ENCODE measurements at places on chromosomes 11 and 22.
A peak's percentile ranks its signal among the peaks of the same experiment; 100 is the strongest.

DNA sequence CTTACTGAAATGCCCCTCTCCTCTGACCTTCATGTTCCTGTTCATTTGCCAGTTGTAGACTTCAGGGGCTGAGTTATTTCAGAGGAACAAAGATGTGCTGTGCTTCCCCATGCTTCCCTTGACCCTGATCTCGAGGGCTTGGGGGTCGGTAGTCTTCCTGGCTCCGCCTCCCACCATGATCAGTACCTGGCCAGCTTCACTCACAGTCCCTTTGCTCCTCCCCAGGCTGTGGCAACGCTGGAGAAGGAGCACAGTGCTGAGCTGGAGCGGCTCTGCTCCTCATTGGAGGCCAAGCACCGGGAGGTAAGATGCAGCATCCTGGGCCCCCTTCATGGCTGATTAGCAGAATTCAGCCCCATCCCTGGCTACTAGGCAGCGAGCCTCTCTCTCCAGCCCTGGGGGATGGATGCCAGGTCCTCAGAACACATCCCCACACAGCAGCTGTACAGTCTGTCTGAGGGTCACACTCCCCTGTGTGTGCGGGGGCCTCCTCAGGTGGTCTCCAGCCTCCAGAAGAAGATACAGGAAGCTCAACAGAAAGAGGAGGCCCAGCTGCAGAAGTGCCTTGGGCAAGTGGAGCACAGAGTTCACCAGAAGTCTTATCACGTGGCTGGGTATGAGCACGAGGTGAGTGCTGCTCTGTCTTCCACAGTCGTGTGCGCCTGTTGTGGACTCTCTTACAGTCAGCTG lies 64.5 kb downstream of the CEP164 start:
- peaks cover 19% of the 10 kb centered on the region for H3K36me3 ChIP-seq
- no peak overlapping the region for H3K4me3 ChIP-seq
- H3K27me3 ChIP-seq, result no peaks in the 10 kb centered on the region
- H3K4me1 ChIP-seq, result no peaks in the 10 kb centered on the region
- H3K27ac ChIP-seq, result no peak overlapping the region

DNA sequence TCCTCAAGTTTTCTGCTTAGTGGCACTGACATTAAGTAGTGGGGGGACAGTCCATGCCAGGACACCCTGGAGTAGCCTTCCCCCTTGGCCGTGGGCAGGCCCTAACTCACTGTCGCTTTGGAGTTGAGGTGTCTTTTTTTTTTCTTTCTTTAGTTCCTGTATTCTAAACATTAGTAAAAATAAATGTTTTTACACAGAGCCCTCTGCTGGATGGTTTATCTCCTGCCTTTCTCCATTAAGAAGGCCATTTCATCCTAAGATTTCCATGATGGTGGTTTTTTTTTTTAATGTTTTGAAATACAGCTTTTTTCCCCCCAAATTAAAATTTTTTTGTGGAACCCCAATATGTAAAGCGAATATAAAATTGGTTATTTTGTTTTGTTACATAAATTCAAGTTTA lies 1.8 kb upstream of the TIGD3 start:
- peaks cover 39% of the 10 kb centered on the region for H3K36me3 ChIP-seq
- peaks cover 17% of the 10 kb centered on the region for H3K4me1 ChIP-seq
- no peak overlapping the region for H3K27ac ChIP-seq
- no peaks in the 10 kb centered on the region for H3K27me3 ChIP-seq
- no peak for DNase-seq
- no peak overlapping the region for H3K4me3 ChIP-seq

GRCh38 chr22:49025791-49026493 lies 801.7 kb downstream of the BRD1 start:
- H3K27ac ChIP-seq, result no peak overlapping the region
- no peaks in the 10 kb centered on the region for H3K36me3 ChIP-seq
- H3K27me3 ChIP-seq, result peaks cover 2% of the 10 kb centered on the region
- H3K4me3 ChIP-seq, result no peak overlapping the region

DNA sequence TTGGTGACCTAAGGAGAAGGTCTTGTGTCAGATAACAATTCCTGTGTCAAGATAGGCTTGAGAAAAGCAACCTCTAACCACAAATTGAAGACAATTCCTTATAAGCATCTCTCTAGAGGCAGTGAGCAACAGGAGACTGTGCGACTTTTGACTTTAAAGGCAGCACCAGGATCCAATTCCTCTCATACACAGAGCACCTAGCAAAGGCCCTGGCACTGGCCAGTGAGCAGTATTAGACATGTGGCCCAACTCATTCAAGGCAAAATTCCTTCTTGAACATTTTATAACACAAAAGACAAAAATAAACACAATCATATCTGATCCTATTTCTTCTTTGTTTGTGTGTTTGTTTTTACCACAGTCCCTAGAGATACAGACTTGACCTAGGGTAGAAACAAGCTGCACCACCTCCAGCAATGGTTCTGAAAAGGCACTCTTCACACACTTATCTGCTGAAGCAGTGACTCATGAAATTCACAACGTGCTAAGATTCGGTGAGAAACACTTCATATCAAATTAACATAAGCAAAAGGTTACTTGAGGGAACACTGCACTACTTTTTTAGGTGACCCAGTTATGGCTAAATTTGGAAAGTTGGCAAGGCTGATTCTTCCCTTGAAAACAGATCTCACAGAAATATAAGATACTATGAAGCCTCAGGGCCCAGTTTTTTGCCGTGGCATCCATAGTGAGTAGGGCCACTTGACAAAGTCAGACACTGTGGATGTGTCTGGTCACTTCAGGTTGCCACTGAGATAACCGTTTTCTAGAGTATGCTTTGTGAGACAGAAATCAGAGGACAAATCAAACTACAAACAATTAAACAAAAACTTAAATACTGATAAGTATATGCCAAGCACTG lies 1018.9 kb downstream of the DLG2 start:
- no peaks in the 10 kb centered on the region for H3K4me1 ChIP-seq
- H3K27me3 ChIP-seq, result no peaks in the 10 kb centered on the region
- H3K4me3 ChIP-seq, result no peak overlapping the region
- no peaks in the 10 kb centered on the region for H3K36me3 ChIP-seq
- no peak for DNase-seq
- no peak overlapping the region for H3K27ac ChIP-seq

DNA sequence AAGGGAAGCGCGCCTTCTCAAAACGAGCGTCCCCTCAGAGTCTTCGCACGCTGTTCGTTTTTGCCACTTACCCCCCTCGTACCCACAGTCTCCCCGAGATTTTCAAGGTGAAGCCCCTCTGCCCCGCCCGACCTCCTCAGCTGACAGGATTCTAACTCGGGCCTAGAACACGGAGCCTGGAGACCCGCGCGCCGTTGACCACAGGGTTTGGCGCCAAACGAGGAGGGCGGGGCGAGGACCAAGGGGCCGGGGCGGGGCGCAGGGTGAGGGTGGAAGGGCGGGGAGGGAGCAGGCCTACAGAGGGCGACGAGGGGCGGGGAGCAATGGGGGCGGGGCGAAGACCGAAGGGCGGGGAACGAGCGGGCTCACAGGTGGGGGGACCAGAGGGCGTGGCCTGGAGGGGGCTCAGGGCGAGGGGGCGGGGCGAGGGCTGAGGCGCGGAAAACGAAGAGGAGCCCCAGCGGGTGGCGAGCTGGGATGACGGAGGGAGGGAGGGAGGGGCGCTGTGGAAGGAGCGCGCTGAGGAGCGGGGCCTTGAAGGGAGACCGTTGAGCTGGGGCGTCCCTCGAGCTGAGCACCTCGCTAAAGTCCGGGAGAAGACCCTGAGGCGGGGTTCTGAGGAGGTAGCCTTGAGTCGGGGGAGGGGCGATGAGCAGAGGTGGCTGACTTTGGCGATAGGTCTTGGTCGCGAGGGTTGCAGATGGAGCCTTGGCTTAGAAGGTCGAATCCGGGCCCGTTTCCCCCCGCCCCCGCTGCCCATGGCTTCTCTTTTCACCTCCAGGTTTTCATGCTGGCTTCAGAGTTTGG lies at the start of gene DMC1:
Gene DMC1 (minus strand): TSS at position 212 of the 807 bp plus-strand sequence. CDS start 1,927 bp downstream, outside the sequence.
- H3K4me3 ChIP-seq, result peak within 1 kb of the TSS; percentile 64
- peak; percentile 98 for DNase-seq
- H3K36me3 ChIP-seq, result no peaks in the 10 kb centered on the region
- H3K27ac ChIP-seq, result no peak within 1 kb of the TSS
- H3K4me1 ChIP-seq, result peaks cover 6% of the 10 kb centered on the region
- H3K27me3 ChIP-seq, result no peaks in the 10 kb centered on the region

DNA sequence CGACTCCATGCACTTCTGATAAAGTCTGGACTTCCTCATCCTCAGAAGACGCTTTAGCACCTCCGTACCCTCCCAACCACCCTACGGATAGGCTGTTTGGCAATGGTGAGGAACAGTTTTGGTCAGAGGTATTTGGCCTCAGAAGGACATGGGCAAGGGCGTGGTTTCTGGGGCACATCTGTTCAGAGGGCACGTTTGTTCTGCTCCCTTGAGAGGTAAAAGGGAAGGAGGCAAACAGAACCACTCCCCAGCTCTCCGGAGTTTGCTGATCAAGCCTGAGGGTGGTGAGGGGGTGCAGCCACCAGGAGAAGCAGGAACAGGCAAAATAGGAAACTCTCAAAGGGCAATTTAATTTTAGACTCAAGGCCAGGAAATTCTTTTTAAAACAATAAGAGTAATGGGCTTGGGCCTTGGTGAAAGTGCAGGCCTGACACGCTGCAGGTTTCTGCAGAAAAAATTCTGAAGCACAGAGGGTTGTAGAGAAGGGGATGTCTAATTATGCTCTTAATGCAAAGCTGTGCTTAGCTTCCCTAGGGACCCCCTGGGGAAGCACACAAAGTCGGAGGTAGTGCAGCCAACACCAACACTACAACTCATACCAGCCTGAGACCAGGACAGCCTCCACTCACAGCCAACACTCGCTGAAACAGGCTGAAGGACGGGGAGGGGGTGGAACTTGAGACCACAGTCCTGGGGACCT lies 23.3 kb downstream of the ETS1 start:
- no peak overlapping the region for H3K4me3 ChIP-seq
- no peak overlapping the region for H3K27ac ChIP-seq
- H3K36me3 ChIP-seq, result no peaks in the 10 kb centered on the region
- H3K27me3 ChIP-seq, result no peaks in the 10 kb centered on the region
- H3K4me1 ChIP-seq, result no peaks in the 10 kb centered on the region

GRCh38 chr22:36641902-36642640 lies 61.5 kb downstream of the CACNG2 start:
- no peaks in the 10 kb centered on the region for H3K4me1 ChIP-seq
- DNase-seq, result no peak
- H3K27me3 ChIP-seq, result peaks cover 19% of the 10 kb centered on the region
- H3K4me3 ChIP-seq, result no peak overlapping the region
- no peak overlapping the region for H3K27ac ChIP-seq
- no peaks in the 10 kb centered on the region for H3K36me3 ChIP-seq

DNA sequence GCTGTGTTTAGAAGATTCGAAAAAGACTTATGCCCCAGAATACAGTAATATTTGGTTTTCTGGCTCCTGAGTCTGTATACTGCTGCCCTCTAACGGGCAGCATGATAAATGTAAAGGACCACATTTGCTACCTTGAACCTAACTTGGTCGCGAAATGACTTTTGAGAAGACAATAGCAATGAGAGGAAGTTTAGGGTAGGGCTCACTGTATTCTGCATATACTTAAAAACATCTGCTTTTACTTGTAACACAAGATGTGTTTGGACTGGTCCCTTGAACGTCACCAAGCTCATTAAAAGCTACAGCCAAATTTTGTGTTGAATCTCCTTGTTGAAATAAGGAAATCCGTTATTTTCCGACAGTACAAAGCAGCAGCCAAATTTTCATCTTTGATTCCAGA lies 309.1 kb downstream of the SWAP70 start:
- no peaks in the 10 kb centered on the region for H3K4me1 ChIP-seq
- H3K27ac ChIP-seq, result no peak overlapping the region
- DNase-seq, result no peak
- no peaks in the 10 kb centered on the region for H3K27me3 ChIP-seq

GRCh38 chr11:32139896-32140520 lies 49.1 kb downstream of the RCN1 start:
- no peaks in the 10 kb centered on the region for H3K4me1 ChIP-seq
- H3K27ac ChIP-seq, result no peak overlapping the region

GRCh38 chr11:119196833-119197483 lies 9.2 kb upstream of the CBL start:
- no peaks in the 10 kb centered on the region for H3K36me3 ChIP-seq
- H3K4me3 ChIP-seq, result no peak overlapping the region
- H3K4me1 ChIP-seq, result no peaks in the 10 kb centered on the region
- peak; percentile 73 for DNase-seq

DNA sequence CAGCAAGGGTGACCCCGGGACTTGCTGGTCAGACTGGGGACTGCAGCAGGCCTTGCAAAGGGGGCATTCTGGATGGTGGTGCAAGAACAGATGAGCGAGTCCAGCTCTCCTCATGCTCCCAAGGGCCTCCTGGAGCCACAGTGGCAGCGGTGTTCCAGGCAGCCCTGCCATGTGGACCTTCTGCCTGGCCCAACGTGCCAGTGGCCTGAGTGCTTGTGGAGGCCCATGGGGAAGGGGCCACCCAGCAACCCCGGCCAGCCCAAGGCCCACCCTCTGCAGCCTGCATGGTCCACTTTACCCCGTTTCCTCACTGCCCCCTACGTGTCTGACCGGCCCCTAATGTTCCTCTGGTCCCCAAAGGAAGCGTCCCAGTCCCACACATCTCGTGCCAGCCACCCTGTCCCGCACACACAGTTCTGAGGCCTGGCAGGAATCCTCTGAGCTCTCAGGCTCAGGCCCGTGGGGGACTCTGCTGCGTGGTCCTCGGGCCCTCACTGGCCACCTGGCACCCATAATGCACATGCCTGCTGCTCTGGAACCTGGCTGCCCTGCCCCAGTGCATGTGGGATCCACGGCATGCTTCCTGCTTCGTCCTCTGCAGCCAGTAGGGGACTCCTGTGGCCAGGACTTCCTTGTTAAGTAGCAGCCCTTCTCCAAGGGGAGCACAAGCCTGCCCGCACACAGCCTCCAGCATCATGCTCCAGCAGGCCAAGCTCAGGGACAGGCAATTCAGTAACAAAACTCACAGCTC lies 85.5 kb downstream of the DGCR2 start:
- H3K36me3 ChIP-seq, result peaks cover 39% of the 10 kb centered on the region
- H3K27me3 ChIP-seq, result no peaks in the 10 kb centered on the region
- no peak overlapping the region for H3K4me3 ChIP-seq
- H3K4me1 ChIP-seq, result no peaks in the 10 kb centered on the region

DNA sequence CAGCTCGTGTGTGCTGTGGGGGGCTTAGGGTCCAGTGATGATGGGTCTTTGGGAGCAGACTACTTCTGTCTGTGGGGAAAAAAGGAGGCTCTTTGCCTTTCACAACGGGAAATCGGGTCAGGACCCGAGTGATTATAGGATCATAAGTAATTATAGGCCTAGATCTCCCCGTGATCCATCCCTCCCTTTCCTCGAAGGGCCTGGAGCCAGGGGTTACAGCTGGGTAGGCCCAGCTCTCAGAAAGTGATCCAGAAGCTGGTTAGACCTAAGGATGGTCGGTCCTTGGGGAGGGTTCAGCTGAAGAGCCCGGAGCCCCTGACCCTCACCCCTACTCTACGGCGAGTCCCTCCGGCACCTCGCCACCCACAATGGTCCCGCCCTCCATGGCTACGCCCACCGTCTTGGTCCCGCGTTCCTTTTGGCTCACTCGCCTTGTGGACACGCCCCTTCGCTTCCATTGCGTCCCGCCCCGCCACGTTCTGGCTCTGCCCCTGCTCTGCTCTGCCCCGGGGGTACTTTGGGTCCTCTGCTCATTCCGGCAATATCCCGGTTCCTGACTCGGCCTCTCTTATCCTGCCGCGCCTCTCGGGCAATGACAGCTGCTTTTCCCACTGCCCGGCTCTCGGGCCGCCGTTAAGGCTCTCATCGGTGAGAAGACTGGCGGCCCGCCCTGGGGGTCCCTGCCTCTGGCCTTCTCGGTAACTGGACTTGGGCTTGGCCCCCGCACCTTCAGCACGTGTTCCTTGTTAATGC lies 5.0 kb downstream of the IGSF22 start:
- H3K27me3 ChIP-seq, result peaks cover 4% of the 10 kb centered on the region
- H3K27ac ChIP-seq, result no peak overlapping the region
- peaks cover 13% of the 10 kb centered on the region for H3K4me1 ChIP-seq

GRCh38 chr22:27912101-27912500 lies 7.0 kb downstream of the PITPNB start:
- H3K36me3 ChIP-seq, result peaks cover 3% of the 10 kb centered on the region
- no peak overlapping the region for H3K4me3 ChIP-seq
- no peaks in the 10 kb centered on the region for H3K27me3 ChIP-seq
- H3K4me1 ChIP-seq, result peaks cover 29% of the 10 kb centered on the region
- H3K27ac ChIP-seq, result peak overlapping the region; percentile 59

Measured in liver (tissue), 10 donors.